ENCODE measurements at places on chromosomes 13 and 19.

- no peak for DNase-seq
Observed at GRCh38 chr13:106714271-106714982, 146.5 kb upstream of the ARGLU1 start.

- DNase-seq, result no peak
Observed at GRCh38 chr13:52852444-52852843, 4.0 kb upstream of the PCDH8 start.

DNA sequence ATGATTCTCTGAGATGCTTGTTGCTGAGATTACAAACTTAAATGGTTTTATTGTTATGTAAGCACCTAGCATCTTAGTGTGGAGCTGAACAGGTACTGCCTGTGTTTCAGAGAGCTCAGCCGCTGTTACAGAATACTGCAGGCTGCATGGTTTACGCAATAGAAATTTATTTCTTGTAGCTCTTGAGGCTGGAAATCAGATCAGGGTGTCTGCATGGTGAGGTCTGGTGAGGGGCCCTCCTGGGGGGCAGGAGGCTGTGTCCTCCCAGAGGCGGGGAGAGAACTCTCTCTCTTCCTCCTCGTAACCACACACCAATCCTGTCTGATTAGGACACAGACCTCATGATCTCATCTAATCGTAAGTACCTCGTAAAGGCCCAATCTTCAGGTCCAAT, 13.1 kb downstream of the ATP11A start:
- no peak for DNase-seq

DNA sequence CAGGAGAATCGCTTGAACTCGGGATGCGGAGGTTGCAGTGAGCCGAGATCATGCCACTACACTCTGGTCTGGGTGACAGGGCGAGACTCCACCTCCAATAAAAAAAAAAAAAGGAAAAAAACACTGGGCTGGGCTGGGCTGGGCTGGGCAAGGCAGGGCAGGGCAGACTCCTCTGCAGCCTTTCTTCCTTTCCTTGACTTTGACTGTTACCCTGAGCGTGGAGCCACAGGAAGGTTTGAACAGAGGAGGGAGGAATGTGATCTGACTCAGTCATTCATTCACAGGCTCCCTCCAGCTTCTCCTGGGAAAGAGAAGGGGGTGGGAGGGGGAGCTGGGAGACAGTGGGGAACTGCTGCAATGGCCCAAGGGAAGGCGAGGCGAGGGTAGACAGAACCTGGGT, 2.7 kb upstream of the ACTN4 start:
- DNase-seq, result no peak

GRCh38 chr13:97583907-97584497, 150.0 kb downstream of the RAP2A start:
- DNase-seq, result no peak

GRCh38 chr19:13797870-13798269, 2.6 kb downstream of the ZSWIM4 start:
- DNase-seq, result peak; percentile 84

- no peak for DNase-seq
Observed at GRCh38 chr13:112270951-112271350, 105.2 kb upstream of the SPACA7 start.

GRCh38 chr19:58058467-58058866, 615 bp upstream of the ZNF135 start:
- DNase-seq, result no peak

DNA sequence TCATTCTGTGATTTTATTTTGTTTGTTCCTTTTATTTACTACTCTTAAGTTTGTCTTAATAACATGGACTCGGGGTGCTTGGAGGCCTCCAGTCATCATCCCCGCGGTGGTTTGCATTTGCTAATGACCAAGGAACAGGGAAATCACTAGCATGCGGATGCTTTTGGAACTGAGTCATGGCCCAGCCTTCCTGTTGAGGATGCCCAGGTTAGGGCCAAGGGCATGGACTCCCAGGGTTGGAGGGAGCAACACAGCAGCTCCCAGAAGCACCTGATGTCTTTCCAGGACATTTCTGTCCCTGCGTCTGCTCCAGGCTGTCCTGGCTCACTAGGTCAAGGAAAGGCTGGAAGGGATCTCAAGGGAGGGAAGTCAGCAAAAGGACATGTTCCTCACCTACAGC, 423.7 kb upstream of the TSHZ3 start:
- no peak for DNase-seq

- DNase-seq, result peak; percentile 80
Observed at GRCh38 chr19:56105090-56105701, 15.9 kb downstream of the ZNF787 start.

- DNase-seq, result no peak
Observed at GRCh38 chr19:35248310-35249145, at the start of gene LSR. Gene LSR (plus strand): TSS chr19:35249002. CDS start chr19:35249023, 21 bp downstream.

DNA sequence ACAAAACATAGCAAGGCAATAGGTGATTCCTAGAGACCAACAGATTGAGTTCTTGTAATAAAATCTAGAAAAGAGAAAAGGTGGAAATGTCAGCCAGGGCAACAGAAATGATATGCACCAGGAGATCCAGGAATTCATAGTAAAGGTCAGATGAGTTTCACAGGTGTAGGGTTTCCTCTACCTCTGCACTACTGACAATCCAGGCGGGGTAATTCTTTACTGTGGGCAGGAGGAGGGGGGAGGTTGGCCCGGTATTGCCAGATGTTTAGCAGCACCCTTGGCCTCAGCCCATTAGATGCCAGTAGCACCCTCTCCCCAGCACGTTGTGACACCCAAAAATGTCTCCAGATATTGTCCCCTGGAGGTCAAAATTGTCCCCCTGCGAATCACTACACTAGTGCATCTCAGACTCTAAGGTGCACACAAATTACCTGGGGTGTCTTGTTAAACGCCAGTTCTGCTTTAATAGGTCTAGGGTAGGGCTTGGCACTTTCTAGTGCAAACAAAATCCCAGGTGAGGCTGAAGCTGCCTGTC, 3.5 kb upstream of the UBAC2 start:
- no peak for DNase-seq

- no peak for DNase-seq
Observed at GRCh38 chr19:7622933-7623685, 6.2 kb downstream of the XAB2 start.

GRCh38 chr13:23690668-23691067, 120.5 kb downstream of the TNFRSF19 start:
- no peak for DNase-seq

GRCh38 chr19:40906512-40906911, 24.5 kb upstream of the CYP2A7 start:
- DNase-seq, result no peak

GRCh38 chr13:112657850-112658445, 31.9 kb upstream of the ATP11A start:
- peak; percentile 64 for DNase-seq

DNA sequence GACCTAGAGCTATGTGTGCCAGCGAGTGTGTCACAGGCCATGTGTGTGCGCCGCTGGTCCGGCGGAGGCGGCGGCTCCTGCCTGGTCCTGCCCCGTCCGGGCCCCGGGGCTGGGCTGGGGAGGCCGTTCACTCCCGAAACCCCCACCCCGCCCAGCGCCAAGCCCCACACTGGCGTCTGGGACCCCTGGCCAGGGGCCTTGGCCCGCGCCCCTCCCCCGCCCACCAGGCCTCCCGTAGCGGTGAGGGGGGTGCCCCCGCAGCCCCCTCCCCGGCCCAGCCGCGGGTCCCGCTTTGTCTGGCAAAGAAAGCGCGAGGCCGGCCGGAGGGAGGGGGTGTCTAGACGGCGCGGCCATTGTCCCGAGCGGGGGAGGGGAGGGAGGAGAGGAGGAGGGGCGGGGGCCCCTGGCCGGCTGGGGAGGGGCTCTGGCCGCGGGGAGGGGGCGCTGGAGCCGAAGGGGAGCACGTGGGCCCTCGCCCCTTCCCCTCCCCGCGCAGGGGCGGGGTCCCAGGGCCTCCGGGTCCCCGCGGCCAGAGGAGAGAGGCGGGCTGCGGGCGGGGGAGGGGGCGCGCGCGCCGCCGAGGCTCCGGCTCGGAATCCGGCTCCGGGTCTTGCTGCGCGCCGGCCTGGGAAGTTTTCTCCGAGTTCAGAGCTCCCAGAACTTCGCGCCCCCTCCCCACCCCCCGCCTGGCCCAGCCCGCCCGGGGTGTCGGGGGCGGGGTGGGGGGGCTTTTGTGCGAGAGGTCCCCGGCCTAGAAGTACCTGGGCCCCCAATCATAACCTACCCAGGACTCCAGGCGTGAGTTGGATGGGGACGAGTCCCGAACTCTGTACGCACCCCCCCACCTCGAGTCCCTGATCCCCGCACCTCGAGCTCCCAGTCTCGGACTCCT, 888 bp downstream of the NOTCH3 start:
- DNase-seq, result no peak

DNA sequence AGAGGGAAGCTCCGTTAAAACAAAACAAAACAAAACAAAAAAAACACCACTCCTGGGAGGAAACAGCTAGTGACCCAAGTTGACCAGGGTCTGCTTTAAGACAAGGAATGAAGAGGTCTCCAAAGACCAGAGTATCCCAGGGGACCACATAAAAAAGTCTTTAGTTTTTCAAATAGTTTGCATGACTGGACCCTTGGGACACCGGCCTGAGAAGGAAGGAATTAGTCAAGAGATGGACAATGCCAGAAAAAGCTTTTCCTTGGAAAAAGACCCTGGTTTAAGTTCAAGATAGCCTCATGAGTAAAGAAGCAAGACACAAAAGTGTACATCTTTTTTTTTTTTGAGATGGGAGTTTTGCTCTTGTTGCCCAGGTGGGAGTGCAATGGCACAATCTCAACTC, 12.5 kb upstream of the PNMA8B start:
- DNase-seq, result no peak

DNA sequence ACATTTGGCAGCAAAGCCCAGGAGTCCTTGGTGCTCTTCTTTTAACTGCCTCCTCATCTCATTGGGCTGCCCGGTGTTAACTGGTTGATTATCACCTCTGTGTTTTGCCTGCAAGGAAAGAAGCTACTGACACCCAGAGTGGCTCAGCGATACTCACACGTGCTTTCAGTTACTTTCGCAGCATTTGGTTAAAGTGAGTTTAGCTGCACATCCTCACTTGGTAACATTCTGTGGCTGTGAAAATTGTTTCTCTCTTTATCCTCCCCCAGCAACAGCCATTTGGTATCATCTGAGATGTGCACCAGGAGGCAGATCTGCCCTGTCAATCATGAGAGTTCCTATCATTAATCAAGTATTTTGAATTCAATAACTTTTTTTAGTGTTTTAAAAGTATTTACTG, 44.6 kb upstream of the GPR183 start:
- DNase-seq, result no peak

DNA sequence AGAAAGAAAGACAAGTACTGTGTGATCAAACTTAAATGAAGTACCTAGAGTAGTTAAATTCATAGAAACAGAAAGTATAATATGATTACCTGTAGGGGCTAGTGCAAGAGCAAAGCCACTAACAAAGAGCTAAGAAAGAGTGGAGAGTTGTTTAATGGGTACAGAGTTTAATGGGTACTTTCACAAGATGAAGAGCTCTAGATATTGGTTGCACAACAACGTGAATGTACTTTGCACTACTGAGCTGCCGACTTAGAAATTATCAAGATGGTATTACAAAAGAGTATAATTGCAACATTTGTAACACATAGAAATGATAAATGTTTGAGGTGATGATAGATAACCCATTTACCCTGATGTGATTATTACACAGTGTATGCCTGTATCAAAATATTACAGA, 140.3 kb upstream of the GPC6 start:
- no peak for DNase-seq

GRCh38 chr19:54173951-54174834, 1.2 kb upstream of the TMC4 start:
- no peak for DNase-seq

- peak; percentile 92 for DNase-seq
Observed at GRCh38 chr13:20424949-20425348, 100.7 kb downstream of the CRYL1 start.

GRCh38 chr13:67792151-67792676, 562.1 kb upstream of the PCDH9 start:
- peak; percentile 4 for DNase-seq

GRCh38 chr13:106151056-106151699, 384.3 kb downstream of the EFNB2 start:
- peak; percentile 98 for DNase-seq

DNA sequence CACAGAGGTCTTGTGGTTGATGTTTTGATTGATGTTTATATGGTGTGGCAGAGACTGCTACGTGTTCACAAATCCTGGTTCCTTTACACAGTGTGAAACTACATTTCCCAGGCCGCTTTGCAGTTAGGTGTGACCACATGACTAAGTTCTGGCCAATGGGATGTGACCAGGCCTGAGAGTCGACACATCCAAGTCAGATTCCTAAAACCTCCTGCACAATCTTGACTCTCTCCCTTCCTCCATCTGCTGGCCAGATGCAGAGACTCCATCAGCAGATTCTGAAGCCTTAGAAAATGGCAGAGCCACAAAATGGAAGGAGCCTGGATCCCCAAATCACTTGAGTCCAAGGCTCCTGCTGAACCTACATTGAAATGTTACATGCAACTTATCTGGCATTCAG, 12.6 kb downstream of the CD37 start:
- peak; percentile 59 for DNase-seq

GRCh38 chr19:900302-901111, 7.2 kb downstream of the RNU6-9 start:
- DNase-seq, result no peak

GRCh38 chr19:41144403-41144802, 30.2 kb downstream of the CYP2F1 start:
- peak; percentile 69 for DNase-seq

DNA sequence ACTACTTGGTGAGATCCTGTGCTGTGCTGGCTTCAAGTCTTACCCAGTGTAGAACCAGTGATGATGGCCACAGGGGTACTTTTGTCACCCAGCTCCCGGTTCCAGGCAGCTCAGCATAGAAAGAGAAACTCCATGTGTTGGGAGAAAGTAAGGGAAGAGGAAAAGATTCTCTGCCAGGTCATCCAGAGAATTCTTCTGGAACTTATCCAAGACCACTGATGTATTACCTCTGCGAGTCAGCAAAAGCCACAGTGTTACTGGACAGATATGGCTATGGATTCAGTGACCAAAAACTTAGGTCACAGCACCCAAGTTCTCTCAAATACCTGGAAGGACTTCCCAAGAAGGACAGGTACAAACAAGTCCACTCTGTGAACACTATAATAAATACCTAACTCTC, 399.5 kb upstream of the MIR17HG start:
- no peak for DNase-seq

GRCh38 chr19:46856062-46857022, 4.5 kb upstream of the ARHGAP35 start:
- DNase-seq, result peak; percentile 94

DNA sequence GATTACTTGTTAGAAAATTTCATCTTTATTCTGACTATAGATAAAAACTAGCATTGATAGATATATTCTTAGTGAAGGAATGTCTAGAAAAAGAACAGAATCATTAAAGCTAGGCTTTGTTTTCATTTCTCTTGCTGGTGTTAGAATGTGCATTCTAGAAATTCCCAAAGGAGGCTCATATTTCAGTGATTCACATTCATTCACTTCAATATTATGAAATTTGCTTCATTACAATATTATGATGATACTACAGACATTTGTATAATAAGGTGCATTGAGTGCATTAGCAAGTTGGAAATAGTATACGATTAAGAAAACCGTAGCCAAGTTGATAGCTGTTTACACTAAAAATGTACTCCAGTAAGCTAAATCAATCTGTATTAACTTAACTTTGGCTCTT, 70.7 kb upstream of the MYCBP2 start:
- DNase-seq, result no peak

- no peak for DNase-seq
Observed at GRCh38 chr19:16325161-16325527, 518 bp downstream of the KLF2 start.
